WERI-Rb-1 (cell line): ENCODE measurements at places on chromosomes 6 and 20.

GRCh38 chr6:49332781-49333180 lies 130.3 kb downstream of the MMUT start:
- DNase-seq: no peak

- peak; percentile 41 for DNase-seq
Measured at GRCh38 chr6:621931-622330, 35.0 kb downstream of the HUS1B start.

- DNase-seq: no peak
Measured at GRCh38 chr20:50283922-50284810, 93.5 kb downstream of the CEBPB start.

DNA sequence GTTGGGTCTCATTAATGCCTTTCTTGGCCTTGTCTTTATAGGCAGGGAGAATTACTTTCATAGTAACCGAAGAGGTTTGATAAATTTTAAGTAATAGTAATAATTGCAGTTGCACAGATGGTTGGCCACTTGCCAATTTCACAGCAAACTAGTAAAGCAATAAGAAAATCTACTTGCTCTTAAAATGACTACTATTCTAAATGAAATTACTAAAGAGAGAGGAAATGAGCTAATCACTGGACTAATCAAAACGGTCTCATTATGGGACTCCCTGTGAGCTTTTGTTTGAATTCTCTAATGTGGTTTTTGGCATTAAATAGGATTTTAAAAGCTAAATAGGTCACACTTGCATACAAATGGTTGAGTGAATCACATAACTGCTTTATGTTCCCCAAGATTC lies 227.4 kb upstream of the PLN start:
- no peak for DNase-seq

DNA sequence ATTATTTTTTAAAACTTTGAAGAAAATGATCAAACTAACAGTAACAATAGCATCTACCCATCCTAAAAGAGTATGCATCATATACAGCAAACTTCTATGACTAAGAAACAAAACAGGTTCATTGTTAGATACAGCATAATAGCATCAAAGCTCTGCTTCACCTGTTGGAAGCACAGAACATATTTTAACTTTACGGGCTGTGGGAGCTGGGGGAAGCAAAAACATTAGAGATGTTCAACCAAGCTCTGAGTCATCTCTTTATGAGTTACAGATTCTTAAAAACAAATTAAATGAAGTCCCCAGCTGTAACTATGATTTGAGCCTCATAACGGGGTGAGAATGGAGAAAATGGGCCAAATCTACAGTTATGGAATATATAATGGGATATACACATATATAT lies 63.4 kb downstream of the SYNE1 start:
- no peak for DNase-seq

DNA sequence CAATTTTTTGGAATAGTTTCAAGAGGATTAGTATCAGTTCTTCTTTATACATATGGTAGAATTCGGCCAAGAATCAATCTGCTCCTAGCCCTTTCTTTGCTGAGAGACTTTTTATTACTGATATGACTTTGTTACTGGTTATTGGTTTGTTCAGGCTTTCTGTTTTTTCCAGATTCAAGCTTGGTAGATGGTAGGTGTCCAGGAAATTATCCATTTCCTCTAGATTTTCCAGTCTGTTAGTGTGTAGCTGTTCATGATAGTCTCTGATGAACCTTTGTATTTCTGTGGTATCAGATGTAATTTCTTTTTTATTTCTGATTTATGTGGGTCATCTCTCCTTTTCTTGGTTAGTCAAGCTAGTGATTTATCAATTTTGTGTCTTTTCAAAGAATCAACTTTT lies 167.6 kb downstream of the GMDS start:
- no peak for DNase-seq

GRCh38 chr6:53233309-53233708 lies 84.7 kb upstream of the GCM1 start:
- no peak for DNase-seq

GRCh38 chr20:47088335-47088734 lies 193.7 kb downstream of the EYA2 start:
- DNase-seq: no peak

- DNase-seq: no peak
Measured at GRCh38 chr20:44571362-44571988, 10.9 kb upstream of the PKIG start.

- no peak for DNase-seq
Measured at GRCh38 chr6:4620284-4621151, 155.7 kb upstream of the CDYL start.

GRCh38 chr20:56627122-56628014 lies 1.7 kb upstream of the TFAP2C start:
- no peak for DNase-seq

DNA sequence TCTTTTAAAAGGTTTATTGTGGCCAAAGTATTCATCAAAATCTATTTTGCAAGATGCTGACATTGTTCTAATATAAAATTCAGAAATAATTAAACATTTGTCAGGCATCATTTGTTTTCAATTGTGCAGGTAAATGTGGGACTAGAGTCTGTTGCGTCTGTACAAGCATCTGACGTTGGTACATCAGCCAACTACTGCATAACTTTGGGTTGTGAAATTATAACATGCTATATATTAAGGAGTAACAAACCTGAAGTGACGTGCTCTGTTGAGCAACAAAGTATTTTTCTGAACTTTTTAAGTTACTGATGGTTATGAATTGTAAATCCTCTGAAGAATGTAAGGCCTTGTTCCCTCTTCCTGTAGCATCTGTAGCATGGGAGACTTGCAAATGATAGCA lies 66.0 kb downstream of the RNF182 start:
- no peak for DNase-seq

DNA sequence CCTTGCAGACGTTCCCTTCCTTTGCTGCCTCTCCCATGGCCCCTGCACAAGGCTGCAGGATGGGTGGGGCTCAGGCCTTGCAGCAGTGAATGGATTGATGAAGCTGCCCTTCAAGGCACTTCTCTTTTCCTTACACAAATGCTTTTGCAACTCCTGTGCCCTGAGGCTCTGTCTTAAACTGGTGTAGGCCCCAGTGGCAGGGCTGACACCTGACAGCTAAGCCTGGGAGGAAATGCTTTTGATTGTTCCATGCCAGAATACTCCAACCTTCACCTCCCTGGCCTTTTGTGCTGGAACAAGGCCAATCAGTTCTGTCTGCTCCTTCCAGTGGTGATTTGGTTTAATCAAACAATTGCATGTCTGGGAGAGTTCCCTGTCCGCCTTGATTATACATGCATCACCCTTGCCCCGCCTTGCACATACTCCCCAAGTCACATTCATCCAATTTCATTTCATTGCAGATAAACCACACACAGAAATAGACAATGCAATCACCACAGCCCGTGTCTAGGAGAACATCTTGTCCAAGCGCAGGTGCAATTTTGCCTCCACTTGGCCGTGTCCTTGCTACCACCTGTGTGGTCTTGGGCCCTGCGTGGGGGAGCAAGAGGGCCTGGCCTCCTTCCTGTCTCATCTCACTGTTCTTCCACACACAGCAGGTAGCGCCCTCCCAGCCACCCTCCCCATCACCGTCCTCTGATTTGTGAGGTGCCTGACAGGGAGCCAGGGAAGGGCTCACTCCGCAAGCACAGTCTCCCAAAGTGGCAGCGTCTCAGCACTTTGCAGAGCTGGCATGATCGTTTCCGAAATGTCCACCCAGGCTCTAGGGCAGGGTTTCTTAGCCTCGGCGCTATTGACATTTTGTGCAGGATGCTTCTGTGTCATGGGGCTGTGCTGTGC lies 120.4 kb downstream of the CDH26 start:
- DNase-seq: no peak

DNA sequence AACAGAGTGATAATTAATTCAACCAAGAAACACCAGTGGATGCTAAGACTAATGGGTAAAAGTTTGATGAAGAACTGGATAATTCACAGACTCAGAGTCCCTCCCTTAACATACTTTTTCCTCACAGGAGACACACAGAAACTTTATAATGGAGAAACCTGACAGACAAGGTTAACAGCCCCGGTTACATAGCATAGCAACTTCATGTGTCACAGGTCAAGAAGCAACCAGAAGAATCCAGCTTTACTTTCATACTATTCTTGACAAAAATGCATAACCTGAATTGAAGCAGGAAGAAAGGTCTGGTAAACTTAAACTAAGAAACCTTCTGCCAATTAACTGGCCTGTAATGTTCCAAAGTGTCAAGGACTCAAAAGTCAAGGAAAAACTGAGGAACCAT lies 375.9 kb downstream of the RNF144B start:
- DNase-seq: no peak

GRCh38 chr6:130407032-130407431 lies 41.2 kb downstream of the TMEM200A start:
- no peak for DNase-seq

GRCh38 chr6:13446381-13446780 lies 41.0 kb downstream of the GFOD1 start:
- DNase-seq: peak; percentile 65

DNA sequence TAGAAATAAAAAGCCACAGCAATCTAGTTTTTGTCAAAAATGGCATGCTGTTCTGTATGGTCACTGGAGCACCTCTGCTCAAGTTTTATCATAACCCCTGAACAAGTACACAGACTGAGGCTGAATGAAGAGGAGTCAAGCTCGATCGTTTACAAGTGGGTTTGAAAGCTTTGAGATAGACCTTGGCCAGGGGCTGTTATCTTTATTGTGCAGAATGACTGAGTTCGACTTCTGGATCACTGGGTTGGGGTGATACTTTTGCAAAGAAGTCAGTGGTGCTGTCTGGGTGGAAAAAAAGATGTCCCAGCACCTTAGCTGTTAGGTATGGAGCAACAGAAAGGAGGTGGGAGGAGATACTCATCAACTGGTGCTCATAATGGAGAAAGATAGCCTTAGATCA lies 446.0 kb downstream of the HACE1 start:
- no peak for DNase-seq

DNA sequence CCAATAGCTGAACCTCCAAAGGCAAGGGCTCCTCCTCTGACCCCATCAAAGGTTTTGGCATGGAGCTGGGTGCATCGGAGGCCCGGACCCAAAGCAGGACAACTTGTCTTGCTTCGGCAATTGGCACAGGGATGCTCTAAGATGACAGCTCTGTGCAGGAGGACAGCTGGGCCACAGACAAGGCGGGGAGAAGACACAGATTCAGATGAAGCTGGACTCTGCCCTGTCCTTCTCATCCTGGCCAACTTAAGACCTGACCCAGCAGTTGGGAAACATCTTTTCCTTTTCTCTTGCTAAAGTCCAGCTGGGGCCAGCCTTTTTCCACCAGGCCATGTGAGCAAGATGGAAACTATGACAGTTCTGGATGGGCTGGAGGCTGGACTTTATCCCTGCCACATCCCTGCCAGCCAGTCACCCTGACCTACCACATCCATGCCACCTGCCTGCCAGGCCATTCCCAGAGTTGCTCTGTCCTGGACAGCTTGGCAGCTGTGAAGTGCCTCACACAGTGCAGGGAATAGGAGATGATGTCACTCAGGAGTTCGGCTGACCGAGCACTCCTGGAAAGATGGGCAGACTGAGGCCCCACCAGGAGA lies 12.7 kb upstream of the PSMF1 start:
- no peak for DNase-seq

GRCh38 chr6:14639983-14640599 lies 522.5 kb downstream of the CD83 start:
- DNase-seq: no peak

DNA sequence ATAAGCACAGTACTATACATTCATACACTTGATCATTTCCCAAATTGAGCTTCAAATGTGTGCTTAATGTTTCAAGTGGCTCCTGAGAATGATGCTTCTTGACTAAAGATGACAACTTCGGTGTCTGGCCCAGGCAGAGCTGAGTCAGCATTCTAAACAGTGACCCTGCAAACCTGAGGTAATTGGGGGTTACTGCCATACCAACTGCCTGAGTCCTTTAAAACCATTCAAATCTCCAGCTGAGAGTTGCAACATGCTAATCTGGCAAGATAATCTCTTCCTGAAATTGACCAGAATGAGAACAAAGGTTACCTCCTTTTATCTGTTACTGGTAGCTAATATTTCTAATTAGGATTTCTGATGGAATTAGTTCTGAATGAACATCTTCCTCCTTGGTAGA lies 8.2 kb downstream of the BACH2 start:
- DNase-seq: peak; percentile 36

DNA sequence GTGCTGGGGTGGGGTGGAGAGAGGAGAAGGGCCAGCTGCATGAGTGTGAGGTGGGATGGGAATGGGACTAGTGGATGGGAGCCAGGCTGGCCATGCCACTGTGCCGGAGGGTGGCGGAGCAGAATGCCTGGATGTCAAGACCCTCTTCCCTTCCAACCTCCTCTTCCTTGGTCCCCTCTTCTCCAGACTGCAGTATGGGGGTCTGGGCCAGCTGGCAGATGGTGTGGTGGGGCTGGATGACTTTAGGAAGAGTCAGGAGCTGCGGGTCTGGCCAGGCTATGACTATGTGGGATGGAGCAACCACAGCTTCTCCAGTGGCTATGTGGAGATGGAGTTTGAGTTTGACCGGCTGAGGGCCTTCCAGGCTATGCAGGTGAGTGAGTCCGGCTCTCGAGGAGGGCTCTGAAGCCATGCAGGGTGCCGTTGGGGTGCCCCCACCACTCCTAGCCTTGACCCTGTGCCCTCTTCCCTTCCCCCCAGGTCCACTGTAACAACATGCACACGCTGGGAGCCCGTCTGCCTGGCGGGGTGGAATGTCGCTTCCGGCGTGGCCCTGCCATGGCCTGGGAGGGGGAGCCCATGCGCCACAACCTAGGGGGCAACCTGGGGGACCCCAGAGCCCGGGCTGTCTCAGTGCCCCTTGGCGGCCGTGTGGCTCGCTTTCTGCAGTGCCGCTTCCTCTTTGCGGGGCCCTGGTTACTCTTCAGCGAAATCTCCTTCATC lies 7.7 kb downstream of the DDR1 start:
- no peak for DNase-seq

GRCh38 chr6:34132486-34133185 lies 13.3 kb downstream of the GRM4 start:
- DNase-seq: no peak

DNA sequence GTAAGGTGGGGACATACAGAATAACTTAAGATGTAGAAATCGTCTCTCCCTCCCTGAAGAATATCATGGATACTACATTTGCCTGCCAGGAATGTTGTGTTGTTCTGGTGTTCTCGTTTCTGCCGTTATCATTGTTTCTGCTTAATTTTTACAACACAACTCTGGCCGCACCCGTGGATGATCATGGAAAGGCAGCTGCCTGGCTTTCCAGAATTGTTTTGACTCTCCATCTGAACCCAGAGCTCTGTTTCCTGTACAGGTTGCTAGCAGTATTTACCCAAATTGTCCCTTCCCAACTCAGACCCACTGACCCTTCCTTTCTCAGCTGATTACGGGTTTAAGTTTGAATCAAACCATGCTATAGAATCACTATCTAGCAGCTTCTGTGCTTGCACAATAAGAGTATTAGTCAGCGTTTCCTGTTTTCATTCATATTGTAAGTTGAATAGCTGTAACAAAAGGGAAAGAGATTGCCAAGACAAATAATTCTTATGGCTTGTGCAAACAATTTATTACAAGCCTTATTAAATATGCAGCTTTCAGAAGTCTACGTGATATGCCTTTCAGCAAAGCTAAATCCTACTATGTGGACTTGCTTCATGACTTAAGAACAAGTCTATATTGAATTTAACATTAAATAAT lies 139.0 kb downstream of the MTHFD1L start:
- DNase-seq: no peak

GRCh38 chr20:1933465-1933870 lies 38.3 kb downstream of the SIRPA start:
- DNase-seq: no peak
